ENCODE measurements at places on chromosomes 3 and 15.

DNA sequence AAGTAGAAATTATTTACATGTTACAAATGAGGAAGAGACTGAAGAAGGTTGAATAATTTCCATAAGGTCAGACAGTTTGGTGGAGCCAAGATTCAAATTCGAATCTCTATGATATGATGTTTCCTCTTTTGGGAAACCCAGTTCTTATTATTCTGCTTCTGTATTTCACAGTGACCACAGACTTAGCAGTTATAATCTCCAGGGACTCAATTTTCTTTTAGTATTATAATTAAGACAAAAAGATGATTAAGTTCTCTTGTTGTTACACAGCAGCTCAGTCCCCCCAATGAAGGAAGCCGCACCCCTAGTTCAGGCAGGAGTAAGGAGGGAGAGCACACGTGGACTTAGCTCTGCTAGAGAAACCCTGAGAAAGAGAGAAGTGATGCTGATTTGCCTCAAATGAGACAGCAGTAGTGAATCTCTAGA is 130.6 kb downstream of the CCNL1 start:
- DNase-seq, result no peak

GRCh38 chr15:28107111-28107903 is 8.2 kb upstream of the OCA2 start:
- DNase-seq, result no peak

DNA sequence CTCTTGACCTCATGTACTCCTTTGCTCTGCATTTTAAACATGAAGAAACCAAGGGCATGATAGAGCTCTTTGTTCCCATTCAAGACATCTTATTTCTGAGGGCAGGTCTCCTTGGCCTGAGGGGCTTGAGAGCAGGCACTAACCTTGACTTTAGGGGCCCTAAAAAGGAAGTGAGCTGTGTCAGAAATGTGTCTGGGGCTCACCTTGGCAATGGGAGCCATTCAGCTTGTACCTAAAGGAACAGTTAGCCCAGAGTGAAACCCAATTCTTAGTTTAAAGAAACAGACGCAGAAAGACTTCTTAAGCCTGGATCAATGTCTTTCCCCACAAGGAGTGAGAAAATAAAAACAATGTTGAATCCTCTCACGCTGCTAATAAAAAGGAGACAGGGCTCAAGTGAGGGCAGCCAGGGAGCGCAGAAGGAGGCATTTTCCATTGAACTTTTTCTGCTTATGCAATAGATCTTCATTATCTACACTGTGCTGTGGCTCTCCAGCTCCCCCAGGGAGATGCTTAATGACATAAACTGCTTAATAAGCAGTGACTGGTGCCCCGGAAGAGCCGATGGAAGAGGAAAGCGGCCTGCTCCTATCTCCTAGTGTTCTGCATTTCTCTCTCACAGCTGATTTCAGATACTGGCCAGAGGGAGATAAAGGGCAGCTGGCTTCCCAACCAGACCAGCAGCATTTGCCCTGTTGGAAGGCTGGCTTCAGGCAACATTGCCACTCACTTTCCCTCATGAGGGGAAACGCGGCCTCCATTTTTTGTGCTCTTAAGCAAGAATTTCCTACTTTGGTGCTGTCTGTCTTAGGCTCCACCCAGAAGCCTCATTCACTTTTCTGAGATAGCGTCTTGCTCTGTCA is 152.0 kb downstream of the OPA1 start:
- no peak for DNase-seq

- no peak for DNase-seq
Observed at GRCh38 chr15:37771465-37771864, 163.0 kb upstream of the TMCO5A start.

GRCh38 chr3:31106204-31106603 is 211.7 kb upstream of the GADL1 start:
- no peak for DNase-seq

DNA sequence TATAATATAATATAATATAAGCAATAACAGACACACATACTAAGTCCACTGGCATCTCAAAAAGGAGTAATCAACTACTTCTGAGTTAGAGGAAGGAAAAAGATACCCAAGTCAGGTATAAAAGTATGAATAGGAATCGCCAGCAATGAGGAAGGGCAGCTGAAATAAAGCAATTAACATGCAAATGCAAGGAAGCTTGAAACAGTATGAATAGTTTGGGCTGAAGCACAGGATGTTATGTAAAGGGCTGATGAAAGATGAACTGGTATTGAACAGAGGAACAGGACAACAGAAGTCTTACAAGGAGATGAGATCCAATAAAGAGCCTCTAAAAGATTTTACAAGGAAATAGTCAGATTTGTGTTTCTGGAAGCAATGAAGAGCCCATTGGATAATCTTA is 7.1 kb downstream of the COPS2 start:
- no peak for DNase-seq

- DNase-seq, result no peak
Observed at GRCh38 chr3:188890572-188891270, 281.1 kb upstream of the TPRG1 start.

DNA sequence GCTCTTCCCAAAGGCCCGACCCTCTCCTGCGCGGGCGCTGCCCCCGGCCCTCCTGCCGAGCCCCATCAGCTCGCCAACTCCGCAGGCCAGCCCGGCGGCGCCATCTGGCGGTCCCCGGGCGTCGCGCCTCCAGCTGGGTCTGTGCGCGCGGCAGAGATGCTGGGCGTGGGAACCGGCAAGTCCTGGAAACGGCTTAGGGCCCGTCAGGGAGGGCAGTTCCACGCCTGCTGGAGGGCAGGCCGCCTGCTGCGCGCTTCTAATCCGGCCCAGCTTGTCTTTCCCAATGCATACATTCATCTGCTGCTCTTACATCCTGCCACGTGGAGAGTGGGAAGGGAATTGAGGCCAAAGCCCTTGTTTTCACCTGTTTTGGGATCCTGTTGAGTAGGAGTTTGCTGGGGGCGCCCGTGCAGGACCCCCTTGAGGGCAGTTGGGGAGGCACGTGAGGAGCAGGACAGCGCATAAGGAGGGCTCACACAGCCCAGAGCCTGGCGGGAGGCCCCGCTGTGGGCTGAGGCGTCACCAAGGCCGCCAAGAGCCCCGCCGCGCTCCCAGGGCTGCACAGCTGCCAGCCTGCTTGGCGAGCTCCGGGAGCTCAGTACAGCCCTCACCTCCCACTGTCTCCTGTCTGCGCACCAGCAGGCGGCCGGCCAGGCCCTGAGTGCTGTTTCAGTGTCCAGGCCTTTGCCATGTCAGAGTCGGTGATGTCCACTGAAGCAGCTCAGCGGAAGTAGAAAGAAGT is 165.6 kb downstream of the NSMCE3 start:
- peak; percentile 41 for DNase-seq

DNA sequence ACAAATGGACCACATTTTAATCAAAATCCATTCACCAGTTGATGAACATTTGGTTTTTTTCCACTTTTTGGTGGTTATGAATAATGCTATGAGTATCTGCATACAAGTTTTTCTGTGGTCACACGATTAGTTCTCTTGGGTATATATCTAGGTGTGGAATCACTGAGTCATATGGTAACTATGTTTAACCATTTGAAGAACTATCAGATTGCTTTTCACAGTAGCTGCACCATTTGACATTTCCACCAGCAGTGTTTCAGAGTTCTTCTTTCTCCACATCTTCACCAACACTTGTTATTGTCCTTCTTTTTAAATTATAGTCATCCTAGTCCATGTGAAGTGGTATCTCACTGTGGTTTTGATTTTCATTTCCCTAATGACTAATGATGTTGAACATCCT is 33.3 kb upstream of the ATG7 start:
- DNase-seq, result no peak

All from activated T-helper 2 cell treated with anti-CD3 and anti-CD28 coated beads, Interferon-gamma antibody, Interleukin-2, Interleukin-4, amounts not matched to agents 10 μg/mL and 5 μg/mL and 100 μg/mL, durations not matched to agents 14 hours and 24 hours and 36 hours (primary cell).